ENCODE measurements at places on chromosomes 3 and 15.

- DNase-seq = no peak
Observed at GRCh38 chr3:53192608-53193007, 31.6 kb downstream of the PRKCD start.

DNA sequence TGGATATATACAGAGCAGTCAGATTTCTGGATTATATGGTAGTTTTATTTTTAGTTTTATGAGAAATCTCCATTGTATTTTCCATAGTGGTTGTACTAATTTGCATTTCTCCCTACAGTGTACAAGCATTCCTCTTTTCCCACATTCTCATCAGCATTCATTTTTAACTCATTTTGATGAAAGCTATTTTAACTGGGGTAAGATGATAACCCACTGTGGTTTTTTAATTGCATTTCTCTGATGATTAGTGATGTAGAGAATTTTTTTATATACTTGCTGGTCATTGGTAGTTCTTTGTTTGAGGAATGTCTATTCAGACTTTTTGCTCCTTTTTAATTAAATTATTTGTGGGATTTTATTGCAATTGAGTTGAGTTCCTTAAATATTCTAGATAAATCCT, 903.6 kb downstream of the DIPK2A start:
- no peak for DNase-seq

DNA sequence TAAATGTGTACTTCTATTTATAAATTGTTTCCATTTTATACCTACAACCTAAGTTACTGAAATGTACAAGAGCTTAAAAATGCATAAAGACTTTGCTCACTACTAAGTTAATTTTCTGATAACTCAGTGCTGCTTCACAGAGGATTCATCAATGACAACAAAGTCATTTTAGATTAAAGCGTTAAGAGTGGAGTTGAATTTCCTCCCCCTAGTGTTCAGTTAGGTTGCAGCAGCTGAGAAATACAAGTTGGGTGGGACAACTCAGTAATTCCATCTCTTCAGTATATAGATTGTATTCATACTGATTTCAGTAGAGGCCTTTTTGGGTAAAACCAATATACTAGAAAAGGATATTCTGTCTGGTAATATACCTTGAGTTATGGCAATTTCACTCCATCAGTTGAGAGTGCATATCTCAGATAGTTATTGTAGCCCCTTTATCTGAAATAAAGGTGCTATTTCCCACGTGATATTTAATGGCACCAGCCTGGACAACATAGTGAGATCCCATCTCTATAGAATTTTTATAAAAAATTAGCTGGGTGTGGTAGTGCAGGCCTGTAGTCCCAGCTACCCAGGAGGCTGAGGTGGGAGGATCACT, 6.9 kb upstream of the RPL35A start:
- no peak for DNase-seq

DNA sequence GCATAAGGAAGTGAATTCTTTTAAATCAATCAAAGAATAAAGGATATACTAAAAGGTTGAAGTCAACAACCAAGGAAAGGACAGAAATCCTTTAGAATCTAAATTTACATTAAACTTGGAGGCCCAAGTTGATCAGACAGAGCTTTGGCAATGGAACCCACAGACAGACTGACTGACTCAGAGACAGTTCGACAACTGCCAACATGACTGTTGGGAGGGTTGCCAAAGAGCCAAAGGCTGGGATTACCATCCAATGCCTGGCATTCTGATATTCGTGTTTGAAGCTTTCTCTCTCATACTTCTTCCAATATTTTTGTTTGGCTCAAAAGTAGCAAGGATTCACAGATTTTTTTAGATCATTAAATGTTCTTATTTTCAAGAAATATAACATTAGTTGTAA, 406.1 kb downstream of the PLCL2 start:
- no peak for DNase-seq

DNA sequence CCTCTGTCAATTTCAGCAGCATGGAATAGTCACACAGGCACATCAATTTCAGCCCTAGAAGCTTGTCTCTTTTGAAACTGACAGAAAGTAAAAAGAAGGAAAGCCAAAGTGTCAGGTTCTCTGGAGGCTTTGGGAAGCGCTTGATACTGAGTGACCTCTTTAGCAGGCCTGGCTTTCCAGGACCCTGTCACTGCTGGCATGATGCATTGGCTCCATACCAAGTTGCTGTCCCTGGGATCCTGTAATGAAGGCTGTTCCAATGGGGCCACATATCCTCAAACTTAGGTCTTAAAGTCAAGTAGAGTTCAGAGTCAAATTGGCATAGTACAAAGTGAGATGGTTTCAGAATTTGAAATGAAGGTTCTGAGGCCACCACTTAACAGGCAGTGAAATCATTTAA, 640.9 kb downstream of the SQOR start:
- DNase-seq = no peak

GRCh38 chr15:101563176-101563796, 73.8 kb upstream of the PCSK6 start:
- no peak for DNase-seq

Data from left cardiac atrium (tissue), 4 donors.